ENCODE measurements at places on chromosomes 7 and 10.
A peak's percentile ranks its signal among the peaks of the same experiment; 100 is the strongest.

DNA sequence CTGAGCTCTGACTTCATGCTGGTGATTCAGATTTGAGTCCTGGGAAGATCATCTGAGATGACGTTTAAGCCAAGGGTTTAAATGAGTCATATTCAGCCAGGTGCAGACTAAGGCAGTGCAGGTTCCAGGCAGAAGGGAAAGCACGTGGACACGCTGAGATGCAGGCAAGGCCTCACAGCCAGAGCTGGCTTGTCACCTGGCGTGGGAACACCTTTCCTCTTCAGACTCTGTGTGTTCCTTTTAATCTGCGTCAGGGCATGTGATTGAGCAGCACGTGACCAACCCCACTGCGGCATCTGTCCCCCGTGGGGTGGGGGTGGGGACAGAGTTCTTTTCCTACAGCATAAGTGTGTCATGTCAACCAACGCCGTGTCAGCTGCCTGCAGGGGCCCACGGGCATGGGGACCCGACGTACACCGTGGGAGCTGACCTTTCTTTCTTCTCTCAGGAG, 10.7 kb upstream of the IDI2 start:
- DNase-seq = no peak
- peaks cover 24% of the 10 kb centered on the region for H3K36me3 ChIP-seq
- H3K27ac ChIP-seq = no peak overlapping the region
- H3K4me1 ChIP-seq = no peaks in the 10 kb centered on the region

DNA sequence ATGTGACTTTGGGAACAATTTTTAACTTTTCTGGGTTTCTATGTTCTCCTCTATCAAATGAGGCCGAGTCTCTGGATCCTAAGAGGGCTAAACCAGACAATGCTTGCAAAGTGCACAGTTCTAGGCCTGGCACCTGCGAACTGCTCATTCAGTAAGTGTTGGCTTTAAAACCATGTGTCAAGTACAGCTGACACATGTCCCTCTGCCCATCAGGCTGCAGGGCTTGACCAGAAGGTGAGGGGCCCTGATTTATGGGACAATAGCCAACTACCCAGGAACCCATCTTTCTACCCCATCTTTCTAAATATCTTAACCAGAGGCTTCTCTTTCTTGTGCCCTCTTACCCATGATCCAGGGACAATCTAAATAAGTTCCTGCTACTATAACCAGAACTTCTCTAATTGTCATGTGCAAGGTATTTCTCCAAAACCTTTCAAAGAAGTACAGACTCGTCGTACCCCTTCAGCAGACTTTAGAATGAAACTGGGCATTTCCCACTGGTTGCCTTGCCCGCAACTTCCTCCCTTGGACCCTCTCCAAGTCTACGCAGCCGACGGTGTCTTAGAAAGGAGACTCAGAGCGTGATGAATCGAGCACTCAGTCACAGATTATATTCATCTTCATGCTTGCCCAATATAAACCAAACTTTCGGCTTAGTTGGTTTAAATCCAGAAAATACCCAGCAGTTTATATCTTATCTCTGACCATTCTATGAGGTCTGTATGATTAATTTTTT, 69.8 kb upstream of the STEAP1B start:
- no peaks in the 10 kb centered on the region for H3K36me3 ChIP-seq
- peaks cover 16% of the 10 kb centered on the region for H3K4me1 ChIP-seq
- H3K4me3 ChIP-seq = no peak overlapping the region
- no peaks in the 10 kb centered on the region for H3K27me3 ChIP-seq

DNA sequence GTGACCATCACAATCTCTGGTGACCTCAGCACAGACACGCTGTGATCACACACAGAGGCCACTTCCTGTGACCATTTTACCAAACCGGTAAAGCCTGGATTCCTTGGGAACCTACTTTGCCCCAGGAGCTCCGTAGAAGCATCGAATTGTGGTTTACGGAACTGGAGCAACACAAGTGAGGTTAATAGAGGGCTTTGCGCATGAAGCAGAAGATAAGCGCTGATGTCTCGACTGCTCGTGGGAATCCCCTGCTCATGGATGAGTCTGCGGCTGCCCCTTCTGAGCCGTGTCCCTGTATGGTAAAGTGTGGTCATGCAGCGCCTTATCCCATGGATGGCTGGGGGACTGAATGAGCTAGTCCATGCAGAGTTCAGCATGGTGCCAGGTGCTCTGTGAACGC, 53.6 kb downstream of the VIPR2 start:
- DNase-seq = no peak
- no peak overlapping the region for H3K4me3 ChIP-seq
- no peak overlapping the region for H3K27ac ChIP-seq
- H3K27me3 ChIP-seq = no peaks in the 10 kb centered on the region

DNA sequence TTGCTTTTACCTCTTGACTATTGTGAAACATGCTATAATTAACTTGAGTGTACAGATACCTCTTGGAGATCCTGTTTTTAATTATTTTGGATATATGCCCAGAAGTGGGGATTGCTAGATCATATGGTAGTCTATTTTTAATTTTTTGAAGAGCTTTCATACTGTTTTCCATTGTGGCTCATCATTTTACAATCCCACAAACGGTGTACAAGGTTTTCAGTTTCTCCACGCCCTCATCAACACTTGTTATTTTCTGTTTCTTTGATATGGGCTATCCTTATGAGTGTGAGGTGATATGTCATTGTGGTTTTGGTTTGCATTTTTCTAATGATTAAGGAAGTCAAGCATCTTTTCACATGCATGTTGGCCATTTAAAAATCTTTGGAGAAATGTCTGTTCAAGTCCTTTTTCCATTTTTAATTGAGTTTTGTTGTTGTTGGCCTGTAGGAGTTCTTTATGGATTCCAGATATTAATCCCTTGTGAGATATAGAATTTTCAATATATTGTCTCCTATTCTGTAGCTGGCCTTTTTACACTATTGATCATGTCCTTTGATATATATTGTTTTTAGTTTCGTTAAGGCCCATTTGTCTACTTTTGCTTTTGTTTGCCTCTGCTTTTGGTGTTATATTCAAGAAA, 7.5 kb downstream of the AGK start:
- no peak overlapping the region for H3K4me3 ChIP-seq
- no peaks in the 10 kb centered on the region for H3K36me3 ChIP-seq
- H3K27ac ChIP-seq = no peak overlapping the region

- no peaks in the 10 kb centered on the region for H3K4me1 ChIP-seq
- H3K4me3 ChIP-seq = no peak overlapping the region
- DNase-seq = peak; percentile 11
- no peaks in the 10 kb centered on the region for H3K36me3 ChIP-seq
- H3K27me3 ChIP-seq = no peaks in the 10 kb centered on the region
These were observed 56.5 kb downstream of the FIGNL1 start for GRCh38 chr7:50393547-50394252.

DNA sequence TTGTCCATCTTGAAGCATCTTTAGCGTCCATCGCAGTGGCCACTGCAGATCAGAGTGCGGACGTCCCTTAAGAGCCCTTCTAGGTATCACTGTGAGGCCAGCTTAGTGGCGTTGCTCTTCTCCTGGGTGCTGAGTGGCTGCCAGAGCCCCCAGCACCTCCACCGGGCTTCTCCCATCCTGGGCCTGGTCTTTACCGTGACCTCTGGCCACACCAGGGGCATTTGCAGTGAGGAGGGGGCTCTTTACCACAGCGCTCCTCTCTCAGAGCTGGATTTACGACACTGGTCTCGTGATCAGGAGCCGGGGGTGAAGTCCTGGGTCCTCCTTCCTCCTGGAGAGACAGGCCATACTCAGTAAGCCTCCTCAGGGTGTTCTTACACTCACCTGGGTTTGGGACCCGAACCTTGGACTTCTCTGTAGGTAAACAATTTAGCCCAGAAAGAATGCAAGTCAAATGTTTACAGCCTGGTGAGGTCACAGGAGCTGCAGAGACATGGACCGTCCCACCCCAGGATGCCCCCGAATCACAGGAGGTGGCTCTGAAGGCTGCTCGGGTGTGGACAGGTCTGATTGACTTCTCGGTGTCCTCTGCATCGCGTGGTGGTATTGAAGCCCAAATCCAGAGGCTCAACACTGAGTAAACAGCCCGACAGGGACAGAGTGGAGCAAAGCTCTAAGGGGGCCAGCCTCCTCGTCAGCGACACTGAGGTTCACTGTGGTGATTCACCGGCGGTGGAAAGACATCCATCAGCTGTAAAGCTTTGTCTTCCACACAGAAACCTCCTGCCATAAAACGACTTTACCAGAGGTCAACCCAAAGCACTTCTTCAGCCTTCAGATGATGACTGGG, 33.0 kb downstream of the JAKMIP3 start:
- H3K27ac ChIP-seq = no peak overlapping the region
- no peak overlapping the region for H3K4me3 ChIP-seq
- no peaks in the 10 kb centered on the region for H3K36me3 ChIP-seq
- DNase-seq = no peak

All from upper lobe of left lung (tissue), 6 donors.